ENCODE measurements at places on chromosomes 6 and 20.

- DNase-seq = no peak
These were observed 70.0 kb downstream of the ESR1 start for GRCh38 chr6:151877458-151877857.

DNA sequence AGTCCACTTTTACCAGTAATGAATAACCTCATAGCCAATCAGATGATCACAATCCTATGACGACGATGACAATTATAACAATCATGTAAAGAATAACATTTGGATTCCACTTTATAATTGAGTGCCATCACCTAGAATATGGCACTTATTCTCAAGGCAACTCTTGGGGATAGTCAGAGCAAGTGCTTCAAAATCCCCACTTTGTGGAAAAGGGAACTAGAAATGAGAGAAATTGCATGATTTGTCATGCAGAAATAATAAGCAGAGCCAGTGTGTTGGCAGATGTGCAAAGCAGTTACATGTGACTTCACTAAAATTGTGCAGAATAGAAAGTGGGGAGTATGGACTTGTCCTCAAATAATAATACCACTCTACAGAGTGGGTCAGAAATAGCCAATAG is 41.3 kb downstream of the FRK start:
- DNase-seq = no peak

DNA sequence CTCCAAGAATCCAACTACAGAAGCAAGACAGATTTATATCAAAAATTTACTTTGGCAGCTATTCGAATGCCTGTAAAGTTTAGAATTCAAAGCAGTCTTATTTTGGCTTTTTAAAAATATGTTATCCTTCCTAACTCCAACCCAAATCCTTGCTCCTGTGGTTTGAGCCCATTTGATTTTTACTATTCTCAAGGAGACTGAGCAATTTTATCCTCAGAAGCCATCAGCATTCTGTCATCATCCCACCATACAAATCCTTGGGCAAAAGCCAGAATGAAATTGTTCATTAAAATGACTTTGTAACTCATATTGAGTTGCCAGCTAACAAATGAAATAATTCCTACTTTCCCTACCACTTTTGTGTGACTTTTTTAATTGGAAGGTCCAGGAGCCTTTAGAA is 392.8 kb downstream of the ADGRB3 start:
- DNase-seq = no peak

GRCh38 chr6:45419571-45420082 is 41.9 kb upstream of the SUPT3H start:
- DNase-seq = peak; percentile 66

DNA sequence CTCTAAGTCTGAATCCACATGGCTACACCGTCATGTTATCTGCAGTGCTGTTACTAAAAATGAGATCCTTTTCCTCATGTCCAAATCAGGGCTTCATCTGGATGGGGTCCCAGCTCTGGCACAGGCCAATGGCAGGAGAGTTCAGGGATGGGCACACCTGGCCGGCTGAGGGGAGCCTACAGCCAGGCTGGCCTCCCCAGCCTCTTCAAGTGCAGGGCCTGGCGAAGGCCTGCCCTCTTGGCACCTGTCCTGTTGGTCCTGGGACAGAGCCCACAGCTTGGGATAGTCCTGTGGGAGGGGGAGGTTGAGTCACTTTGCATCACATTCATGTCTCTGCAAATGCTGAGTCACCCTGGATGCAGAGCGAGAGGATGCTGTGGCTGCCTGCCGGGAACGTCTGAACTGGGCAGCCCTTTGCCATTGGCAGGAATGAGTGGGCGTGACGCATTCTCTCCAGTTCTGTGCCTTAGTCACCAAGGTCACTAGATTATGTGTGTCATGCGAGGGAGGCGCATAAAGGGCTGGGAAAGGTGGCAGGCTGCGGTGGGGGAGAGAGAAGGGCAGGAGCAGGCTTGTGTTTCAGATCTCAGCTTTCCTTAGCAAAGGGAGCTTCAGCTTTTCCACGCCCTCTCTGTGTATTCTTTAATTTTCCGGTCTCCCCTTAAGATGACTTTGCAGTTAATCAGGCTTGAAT is 223.2 kb upstream of the ECI2 start:
- DNase-seq = no peak

DNA sequence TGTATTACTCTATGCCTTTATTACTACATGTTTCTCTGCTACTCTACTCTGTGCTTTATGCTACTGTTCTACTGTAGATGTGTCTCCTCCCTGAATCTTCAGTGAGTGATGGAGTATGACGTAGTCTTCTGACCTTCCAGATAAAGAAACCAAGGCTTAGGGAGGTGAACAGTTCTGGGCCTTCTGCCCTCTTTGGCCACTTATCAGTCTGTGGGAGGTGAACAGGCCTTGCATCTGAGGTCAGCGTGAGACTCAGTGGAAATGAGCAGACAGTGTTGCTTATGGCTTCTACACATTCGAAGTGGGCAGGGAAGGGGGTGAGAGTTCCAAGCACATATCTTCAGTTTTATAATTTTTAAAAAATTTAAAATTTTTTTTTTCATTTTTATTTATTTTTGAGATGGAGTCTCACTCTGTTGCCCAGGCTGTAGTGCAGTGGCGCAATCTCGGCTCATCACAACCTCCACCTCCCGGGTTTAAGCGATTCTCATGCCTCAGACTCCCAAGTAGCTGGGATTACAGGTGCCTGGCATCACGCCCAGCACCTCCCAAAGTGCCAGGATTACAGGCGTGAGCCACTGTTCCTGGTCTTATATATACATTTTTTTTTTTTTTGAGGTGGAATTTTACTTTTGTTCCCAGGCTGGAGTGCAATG is 24.2 kb downstream of the MYBL2 start:
- no peak for DNase-seq

DNA sequence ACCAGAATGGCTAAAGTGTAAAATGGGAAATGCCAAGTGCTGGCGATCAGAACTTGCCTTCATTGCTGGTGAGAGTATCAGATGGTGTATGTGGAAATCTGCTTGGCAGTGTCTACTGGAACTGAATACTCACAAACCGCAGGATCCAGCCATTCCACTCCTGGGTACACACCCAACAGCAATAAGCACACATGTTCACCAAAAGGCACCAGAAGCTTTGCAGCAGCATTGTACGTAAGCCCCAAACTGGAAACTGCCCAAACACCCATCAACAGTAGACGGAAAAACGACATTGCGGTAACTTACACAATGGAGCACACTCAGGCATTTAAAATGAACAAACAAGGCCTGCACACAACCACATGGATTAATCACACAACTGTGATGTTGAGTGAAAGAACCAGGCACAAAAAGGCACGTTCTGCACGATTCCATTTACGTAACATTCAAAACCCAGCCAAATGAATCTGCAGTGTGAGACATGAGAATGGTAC is 37.3 kb upstream of the BPIFA2 start:
- DNase-seq = no peak

- no peak for DNase-seq
These were observed 108.9 kb downstream of the SAMD5 start for GRCh38 chr6:147617366-147617765.

DNA sequence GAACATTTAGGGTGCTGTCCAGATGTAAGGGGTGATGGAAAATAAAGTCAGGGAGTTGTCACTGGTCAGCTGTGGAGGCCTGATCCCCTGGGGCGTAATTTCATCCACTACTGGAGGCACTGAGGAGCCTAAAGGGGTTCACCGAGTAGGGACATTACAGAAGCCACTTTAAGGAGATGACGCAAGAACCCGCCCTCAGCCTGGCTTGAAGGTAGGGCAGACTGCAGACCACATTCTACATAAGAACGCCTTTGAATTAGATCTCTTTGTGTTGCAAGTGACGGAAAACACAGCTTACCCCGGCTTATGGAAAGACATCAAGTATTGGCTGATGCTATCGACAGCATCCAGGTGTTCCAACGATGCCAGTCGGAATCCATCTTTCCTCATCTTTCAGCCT is 462.7 kb upstream of the CDH4 start:
- DNase-seq = no peak

DNA sequence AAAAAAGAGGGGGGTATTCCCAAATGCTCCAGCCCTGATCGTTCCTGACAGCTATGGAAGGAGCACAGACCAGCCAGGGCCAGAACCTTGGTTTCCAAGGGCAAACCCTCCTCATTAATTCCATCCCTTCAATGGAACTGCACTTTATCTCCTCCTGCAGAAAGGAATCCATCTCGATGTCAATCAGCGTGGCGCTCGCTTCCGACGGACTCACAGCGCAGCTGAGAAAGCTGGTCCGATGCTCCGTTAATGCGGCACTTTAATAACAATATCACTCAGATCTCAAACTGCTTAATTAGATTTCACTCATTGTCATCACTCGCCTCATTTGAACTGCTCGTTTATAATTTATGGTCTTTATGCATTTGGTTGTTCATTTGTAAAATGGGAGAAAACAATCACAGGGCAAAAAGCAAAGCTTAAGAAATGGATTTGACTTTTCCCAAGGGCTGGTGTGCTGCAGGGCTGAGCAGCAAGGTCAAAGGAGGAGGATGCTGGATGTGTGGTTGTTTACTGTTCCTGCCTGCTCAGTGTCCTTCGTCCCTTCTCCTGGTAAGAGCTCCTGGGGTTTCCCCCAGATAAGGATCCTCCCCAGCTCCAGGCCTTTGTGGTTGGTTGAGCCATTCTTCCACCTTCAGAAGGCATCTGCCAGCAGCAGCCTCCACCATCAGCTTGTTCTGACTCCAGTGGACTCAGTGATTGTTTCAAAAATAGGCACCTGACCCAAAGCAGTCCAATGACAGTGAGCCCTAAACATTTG is 152.7 kb downstream of the ANKRD60 start:
- DNase-seq = no peak

- no peak for DNase-seq
These were observed 177.8 kb downstream of the CDKAL1 start for GRCh38 chr6:20712011-20712410.

GRCh38 chr6:146548898-146549374 is 5.3 kb downstream of the RAB32 start:
- no peak for DNase-seq

DNA sequence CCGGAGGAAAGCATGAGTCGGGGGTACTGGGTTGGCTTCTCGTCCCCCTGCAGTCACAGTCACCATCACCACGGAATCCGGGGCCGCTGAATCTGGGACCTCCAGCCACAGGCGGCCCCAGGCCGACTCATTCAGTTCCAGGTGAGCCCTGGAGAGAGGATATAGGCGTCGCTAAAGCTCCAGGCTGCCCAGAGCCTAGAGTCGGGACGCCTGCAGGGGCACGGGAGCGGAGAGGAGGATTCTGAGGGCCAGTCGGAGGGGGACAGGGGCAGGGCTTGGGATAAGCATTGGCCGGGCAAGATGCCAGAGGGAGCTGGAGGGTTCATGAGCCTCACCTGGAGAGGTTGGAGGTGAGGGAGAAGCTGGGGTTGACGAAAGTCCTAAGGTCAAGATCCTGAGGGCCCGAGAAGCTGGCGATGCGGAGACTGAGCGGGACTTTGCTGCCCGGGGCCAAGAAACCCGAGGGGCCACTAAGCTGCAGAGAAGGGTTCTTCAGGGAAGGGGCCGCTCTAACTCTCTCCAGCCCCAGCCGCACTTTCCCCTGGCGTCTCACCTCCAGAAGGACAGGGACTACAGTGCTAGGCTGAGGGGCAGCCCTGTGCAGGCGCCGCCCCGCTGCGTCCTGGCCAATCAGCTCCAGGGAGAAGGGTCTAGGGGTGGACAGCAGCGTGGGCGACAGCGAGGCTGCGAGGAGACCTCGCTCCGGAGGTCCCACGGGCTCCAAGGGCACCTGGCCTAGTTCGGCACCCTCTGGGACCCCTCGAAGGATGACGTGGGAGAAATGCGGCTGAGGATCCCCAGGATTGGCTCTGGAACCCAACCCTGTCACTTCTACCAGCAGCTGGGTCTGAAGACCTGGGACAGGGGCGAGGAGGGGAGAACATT is 3.7 kb downstream of the SAPCD1 start:
- DNase-seq = no peak

DNA sequence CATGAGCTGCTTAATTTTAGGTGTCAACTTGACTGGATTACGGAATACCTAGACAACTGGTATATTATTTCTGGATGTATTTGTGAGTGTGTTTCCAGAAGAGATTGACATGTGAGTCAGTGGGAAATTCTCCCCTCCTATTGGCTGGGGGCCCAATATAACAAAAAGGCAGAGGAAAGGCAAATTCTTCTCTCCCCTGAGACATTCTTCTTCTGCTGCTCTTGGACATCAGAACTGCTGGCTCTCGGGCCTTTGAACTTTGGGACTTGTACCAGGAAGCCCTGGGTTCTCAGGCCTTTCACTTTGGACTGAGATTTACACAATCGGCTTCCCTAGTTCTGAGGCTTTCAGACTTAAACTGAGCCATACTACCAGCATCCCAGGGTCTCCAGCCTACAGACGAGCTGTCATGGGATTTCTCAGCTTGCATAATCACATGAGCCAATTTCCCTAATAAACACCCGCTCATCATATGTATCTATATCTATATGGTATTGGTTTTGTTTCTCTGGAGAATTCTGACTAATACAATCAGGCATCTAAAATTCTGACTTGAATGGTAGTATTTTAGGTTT is 7.6 kb upstream of the BTN3A3 start:
- no peak for DNase-seq

- DNase-seq = no peak
These were observed 272.0 kb downstream of the SMOC2 start for GRCh38 chr6:168712993-168713392.

- DNase-seq = peak; percentile 61
These were observed 16.6 kb downstream of the SLC22A1 start for GRCh38 chr6:160137989-160138835.

DNA sequence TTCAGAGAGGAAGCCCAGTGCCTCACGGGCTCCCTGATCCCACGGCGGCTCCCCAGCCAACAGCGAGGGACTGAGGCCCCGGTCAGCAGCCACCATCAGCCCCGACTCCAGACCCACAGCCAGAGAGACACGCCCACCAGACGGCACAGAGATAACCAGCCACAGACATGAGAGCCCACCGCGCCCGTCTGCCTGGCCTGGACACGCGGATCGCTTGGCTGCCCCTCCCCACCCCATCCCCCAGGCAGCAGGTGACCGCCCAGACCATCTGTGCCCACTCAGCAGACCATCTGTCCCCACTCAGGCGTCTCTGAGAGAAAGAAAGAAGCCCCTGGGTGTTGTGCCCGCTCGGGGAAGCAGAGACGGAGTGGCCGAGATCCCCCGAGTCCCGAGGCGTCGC is 55.5 kb upstream of the CHRNA4 start:
- DNase-seq = no peak

GRCh38 chr6:122147291-122147690 is 252.2 kb upstream of the HSF2 start:
- no peak for DNase-seq

- DNase-seq = peak; percentile 57
These were observed 29.4 kb downstream of the SDCBP2 start for GRCh38 chr20:1299522-1299921.

DNA sequence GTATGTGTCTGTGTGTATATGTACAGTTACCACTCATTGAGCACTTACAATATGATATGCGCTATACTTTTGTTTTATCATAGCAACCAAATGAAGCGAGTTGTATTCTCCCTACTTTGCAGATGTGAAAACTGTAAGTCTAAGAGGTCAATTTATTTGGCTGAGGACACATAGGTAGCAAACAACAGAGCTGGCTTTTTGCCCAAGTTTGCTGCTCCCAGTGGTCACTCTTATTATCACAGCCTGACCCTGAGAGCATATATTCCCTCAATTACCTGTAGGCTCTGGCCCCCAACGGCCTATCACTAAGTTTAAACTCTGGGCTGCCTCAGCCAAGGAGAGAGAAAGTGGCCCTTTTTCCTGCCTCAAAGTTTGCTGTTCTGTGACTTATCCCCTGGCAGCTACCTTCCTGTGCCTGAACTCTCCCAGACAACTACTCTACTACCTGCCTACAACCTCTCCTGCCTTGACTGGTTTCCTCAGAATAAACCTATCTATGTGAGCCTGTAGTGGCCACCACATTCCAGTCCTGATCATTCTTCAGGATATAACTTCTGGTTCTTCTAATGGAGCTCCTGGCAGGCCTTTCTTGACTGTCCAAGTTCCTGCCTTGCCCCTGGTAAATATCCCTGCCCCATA is 221.8 kb downstream of the FRK start:
- DNase-seq = no peak
